ENCODE measurements at places on chromosomes 5 and 9.

DNA sequence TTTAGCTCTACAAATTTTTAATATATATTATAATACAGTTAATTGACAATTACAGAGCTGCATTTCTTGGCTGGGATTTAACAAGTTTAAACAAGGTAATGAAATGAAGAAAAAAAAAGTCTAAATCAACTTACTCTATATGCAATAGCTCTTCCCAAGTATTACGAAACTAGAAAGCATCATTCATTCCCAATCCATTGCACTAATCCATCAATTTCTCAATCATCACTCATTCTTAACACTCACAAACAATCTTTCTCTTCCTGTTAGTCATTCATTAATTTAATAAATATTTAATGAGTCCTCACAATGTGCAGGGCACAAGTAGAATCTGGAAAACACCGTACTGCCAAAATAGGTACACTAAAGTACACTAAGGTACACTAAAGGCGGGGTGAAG lies 42.9 kb upstream of the APBA1 start:
- peaks cover 29% of the 10 kb centered on the region for H3K36me3 ChIP-seq
- H3K4me1 ChIP-seq, result no peaks in the 10 kb centered on the region
- no peak overlapping the region for H3K27ac ChIP-seq
- H3K27me3 ChIP-seq, result no peaks in the 10 kb centered on the region
- no peak for DNase-seq
- H3K4me3 ChIP-seq, result no peak overlapping the region

- no peak for DNase-seq
- no peak overlapping the region for H3K27ac ChIP-seq
- H3K27me3 ChIP-seq, result no peaks in the 10 kb centered on the region
- no peaks in the 10 kb centered on the region for H3K36me3 ChIP-seq
These were observed 198.7 kb upstream of the MPDZ start for GRCh38 chr9:13478160-13478559.

DNA sequence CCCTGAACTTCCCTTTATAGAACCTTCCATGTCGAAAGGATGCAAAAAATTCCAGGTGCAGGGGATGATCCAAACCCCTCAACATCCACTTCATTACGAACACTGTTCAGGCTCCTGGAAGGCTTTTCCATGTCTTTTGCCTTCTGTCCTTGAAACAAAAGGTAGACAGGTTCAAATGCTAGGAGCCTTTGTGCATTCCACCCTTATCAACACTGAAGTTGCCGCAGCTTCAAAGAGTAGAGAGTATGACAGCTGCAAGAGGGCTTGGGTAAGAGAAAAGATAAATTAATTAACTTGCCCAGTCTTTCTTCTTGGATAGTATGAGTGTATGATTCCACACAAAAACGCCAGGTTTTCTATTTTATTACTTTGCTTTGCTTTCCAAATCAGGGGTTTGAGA lies 269.1 kb upstream of the MSX2 start:
- no peak overlapping the region for H3K27ac ChIP-seq
- H3K36me3 ChIP-seq, result no peaks in the 10 kb centered on the region
- no peak overlapping the region for H3K4me3 ChIP-seq

DNA sequence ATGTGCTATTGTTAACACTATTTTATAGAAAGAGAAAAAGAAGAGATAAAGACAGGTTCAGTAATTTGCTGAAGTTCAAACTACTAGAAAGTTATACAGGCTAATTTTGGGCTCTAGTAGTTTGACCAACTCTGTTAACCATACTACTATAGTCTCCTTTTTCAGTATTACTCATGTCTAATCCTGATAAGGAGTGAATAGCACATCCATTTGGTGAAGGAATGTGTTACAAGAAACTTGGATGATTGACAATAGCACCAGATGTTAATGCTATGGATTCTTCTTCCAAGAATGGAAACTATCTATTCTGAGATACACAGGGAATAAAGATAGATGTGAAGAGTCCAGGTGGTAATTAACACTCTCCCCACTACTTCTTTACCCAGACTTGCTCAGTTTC lies 677.3 kb downstream of the PRELID2 start:
- H3K36me3 ChIP-seq, result no peaks in the 10 kb centered on the region
- DNase-seq, result no peak

GRCh38 chr5:88503406-88503805 lies 234.8 kb upstream of the TMEM161B start:
- no peaks in the 10 kb centered on the region for H3K36me3 ChIP-seq
- peaks cover 15% of the 10 kb centered on the region for H3K4me1 ChIP-seq
- H3K4me3 ChIP-seq, result no peak overlapping the region
- H3K27me3 ChIP-seq, result no peaks in the 10 kb centered on the region
- DNase-seq, result no peak

GRCh38 chr5:2442496-2443354 lies 308.8 kb downstream of the IRX2 start:
- no peaks in the 10 kb centered on the region for H3K27me3 ChIP-seq
- H3K27ac ChIP-seq, result no peak overlapping the region
- no peak overlapping the region for H3K4me3 ChIP-seq
- H3K4me1 ChIP-seq, result no peaks in the 10 kb centered on the region

DNA sequence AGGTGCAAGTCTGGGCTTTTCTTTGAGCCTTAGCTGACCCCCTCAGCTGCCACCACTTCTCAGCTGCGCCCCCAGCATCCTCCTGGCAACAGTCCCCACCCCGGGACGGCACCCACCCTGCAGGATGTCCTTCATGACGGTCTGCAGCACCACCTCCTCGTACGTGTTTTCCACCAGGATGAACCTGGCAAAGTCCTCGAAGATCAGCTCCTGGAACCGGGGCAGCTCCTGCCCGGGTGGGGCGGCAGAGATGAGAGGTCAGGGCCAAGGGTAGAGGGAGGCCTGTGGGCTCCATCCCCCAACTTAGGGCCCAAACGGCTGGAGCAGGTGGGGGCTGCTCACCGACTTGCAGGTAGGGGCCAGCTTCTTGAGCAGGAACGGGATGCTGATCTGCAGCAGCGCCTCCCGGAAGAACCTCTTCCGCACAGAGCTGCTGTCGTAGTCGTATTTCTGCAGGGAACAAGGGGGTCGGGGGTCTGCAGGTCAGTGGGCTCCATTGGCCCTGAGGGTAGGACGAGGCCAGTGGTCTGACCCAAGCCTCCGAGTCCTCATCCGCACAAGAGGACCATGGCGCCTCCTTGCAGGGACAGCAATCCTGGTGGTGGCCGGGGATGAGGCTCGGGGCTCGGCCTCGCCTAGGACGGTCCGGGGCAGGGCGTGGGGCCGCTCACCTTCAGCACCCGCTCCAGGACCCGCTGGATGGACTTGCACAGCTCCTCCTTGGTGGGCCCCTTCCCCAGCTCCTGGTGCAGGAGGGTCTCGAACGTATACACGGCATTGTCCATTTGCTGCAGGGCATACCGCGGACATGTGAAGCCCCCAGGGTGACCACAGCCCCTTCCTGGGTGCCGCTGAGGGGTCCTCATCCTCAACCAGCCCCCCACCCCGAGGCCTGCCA lies 56.7 kb downstream of the LRSAM1 start:
- no peak overlapping the region for H3K4me3 ChIP-seq
- H3K4me1 ChIP-seq, result no peaks in the 10 kb centered on the region
- H3K27ac ChIP-seq, result no peak overlapping the region
- H3K36me3 ChIP-seq, result no peaks in the 10 kb centered on the region

- peaks cover 61% of the 10 kb centered on the region for H3K36me3 ChIP-seq
- no peaks in the 10 kb centered on the region for H3K27me3 ChIP-seq
- no peak for DNase-seq
- H3K27ac ChIP-seq, result peak overlapping the region; percentile 65
- H3K4me3 ChIP-seq, result no peak overlapping the region
These were observed 118.5 kb upstream of the CACNA1B start for GRCh38 chr9:137759117-137759516.

DNA sequence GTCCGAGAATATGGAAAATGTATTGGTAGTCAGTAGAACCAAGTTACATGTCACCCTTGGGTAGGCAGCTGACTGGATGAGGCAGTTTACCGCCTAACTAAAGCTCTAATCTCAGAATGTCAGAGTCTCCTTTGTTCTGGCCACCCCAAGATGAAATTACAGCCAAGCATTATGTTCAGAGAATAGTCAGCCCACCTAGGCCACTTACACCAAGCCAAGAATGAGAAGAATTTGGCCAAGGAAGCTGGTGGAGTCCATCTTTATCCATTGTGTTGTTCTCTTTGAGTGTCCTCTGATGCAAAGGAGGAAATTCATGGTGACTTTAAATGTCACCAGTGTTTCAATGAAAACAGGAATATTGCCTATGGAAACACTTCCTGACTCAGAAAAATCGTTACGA lies 275.1 kb upstream of the MAP3K1 start:
- no peaks in the 10 kb centered on the region for H3K27me3 ChIP-seq
- H3K4me3 ChIP-seq, result no peak overlapping the region
- peaks cover 6% of the 10 kb centered on the region for H3K4me1 ChIP-seq
- no peak for DNase-seq

DNA sequence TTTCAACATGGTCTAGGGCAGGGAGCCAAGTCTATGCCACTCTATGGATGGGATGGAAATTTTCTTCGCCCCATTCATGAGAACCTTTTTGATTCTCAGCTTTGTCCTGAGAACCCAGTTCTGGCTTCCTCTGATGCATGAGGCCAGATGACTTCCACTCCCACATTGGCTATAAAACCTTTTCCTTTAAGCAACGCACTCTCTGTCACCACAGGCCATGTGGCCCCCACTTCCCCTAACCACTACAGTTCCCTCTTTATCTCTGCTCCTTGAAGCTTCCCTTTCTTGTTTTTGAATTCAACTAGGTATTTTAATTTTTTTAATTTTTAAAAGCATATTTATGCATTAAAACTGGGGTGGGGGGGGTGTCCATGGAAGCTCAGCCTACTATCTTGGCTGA lies 401.3 kb downstream of the ENC1 start:
- no peaks in the 10 kb centered on the region for H3K36me3 ChIP-seq
- H3K27me3 ChIP-seq, result peaks cover 4% of the 10 kb centered on the region
- DNase-seq, result no peak

GRCh38 chr9:137167277-137167746 lies 2.5 kb downstream of the LRRC26 start:
- H3K36me3 ChIP-seq, result no peaks in the 10 kb centered on the region
- H3K27me3 ChIP-seq, result peaks cover 62% of the 10 kb centered on the region
- H3K4me3 ChIP-seq, result no peak overlapping the region
- H3K4me1 ChIP-seq, result no peaks in the 10 kb centered on the region
- no peak for DNase-seq

GRCh38 chr9:4082948-4083347 lies 216.9 kb downstream of the GLIS3 start:
- no peak for DNase-seq
- H3K36me3 ChIP-seq, result peaks cover 9% of the 10 kb centered on the region
- no peak overlapping the region for H3K27ac ChIP-seq
- no peak overlapping the region for H3K4me3 ChIP-seq
- H3K27me3 ChIP-seq, result peaks cover 7% of the 10 kb centered on the region
- H3K4me1 ChIP-seq, result peaks cover 13% of the 10 kb centered on the region

- DNase-seq, result no peak
- no peak overlapping the region for H3K4me3 ChIP-seq
- no peak overlapping the region for H3K27ac ChIP-seq
- peaks cover 18% of the 10 kb centered on the region for H3K4me1 ChIP-seq
- H3K36me3 ChIP-seq, result no peaks in the 10 kb centered on the region
These were observed 94.2 kb upstream of the MTAP start for GRCh38 chr9:21708260-21708711.

- no peaks in the 10 kb centered on the region for H3K27me3 ChIP-seq
- H3K4me1 ChIP-seq, result no peaks in the 10 kb centered on the region
- DNase-seq, result no peak
- no peak overlapping the region for H3K4me3 ChIP-seq
These were observed 90.0 kb upstream of the PLPPR1 start for GRCh38 chr9:100938507-100938906.

GRCh38 chr5:138844812-138845513 lies 30.2 kb downstream of the LRRTM2 start:
- H3K27ac ChIP-seq, result no peak overlapping the region
- peaks cover 3% of the 10 kb centered on the region for H3K4me1 ChIP-seq
- no peaks in the 10 kb centered on the region for H3K27me3 ChIP-seq
- no peak for DNase-seq

DNA sequence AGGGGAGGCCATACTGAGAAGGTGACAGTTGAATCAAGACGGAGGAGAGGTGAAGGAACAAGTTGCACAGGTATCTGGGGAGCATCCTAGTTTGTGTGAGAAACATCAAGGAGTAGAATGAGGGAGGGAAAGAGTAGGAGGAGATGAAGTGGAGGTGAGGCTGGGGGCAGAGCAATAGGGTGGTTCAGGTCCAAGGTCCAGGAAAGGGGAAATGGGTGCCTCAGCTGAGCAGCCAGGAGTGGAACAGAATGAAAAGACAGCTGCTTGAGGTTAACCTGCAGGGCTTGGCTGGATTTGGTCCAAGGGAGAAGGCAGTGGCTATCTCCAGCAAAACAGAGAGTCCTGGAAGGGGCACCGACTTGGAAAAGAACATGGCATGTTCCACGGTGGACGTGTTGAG lies 5.3 kb downstream of the SLC1A1 start:
- no peak overlapping the region for H3K27ac ChIP-seq
- H3K4me3 ChIP-seq, result no peak overlapping the region
- H3K4me1 ChIP-seq, result peaks cover 9% of the 10 kb centered on the region
- no peak for DNase-seq
- no peaks in the 10 kb centered on the region for H3K36me3 ChIP-seq
- H3K27me3 ChIP-seq, result peaks cover 46% of the 10 kb centered on the region

DNA sequence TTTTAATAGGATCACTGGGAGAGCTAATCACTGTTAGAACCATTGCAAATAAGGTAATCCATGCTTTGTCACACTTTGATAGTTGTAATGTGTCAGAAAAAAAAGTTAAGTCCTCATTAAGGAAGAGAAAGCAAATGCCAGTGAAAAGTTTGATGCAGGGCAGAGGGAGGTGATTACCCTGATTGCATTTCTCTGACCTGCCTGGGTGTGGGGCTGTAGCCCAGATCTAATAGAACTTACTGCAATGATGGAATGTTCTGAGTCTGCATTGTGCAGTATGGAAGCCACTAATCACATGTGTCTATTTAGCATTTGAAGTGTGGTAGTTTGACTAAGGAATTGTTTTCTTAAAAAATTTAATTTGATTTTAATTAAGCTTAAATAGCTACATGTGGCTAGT lies 202.7 kb downstream of the ATP10B start:
- no peaks in the 10 kb centered on the region for H3K27me3 ChIP-seq
- no peak for DNase-seq
- H3K27ac ChIP-seq, result no peak overlapping the region
- H3K36me3 ChIP-seq, result no peaks in the 10 kb centered on the region
- no peak overlapping the region for H3K4me3 ChIP-seq

DNA sequence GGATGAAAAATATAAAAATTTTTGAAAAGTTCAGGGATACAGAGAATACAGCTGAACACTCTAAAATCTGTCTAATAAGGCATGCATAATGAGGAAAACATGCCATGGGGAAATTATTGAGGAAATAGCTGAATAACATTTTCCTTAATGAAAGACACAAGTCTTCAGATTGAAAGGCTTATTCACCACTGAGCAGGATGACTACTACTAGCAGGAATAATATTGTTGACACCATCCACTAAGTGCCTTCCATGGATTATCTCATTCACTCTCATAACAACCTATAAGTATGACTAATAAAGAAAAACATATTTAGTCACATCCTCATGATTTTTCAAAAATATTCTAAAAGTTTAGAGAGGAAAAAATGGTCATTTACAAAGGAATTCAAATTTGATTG lies 96.7 kb upstream of the FER start:
- H3K36me3 ChIP-seq, result peaks cover 4% of the 10 kb centered on the region
- no peak overlapping the region for H3K4me3 ChIP-seq
- no peak overlapping the region for H3K27ac ChIP-seq
- no peak for DNase-seq
- peaks cover 6% of the 10 kb centered on the region for H3K27me3 ChIP-seq

- DNase-seq, result peak; percentile 10
- H3K36me3 ChIP-seq, result no peaks in the 10 kb centered on the region
- peak overlapping the region; percentile 80 for H3K27ac ChIP-seq
- peaks cover 32% of the 10 kb centered on the region for H3K4me1 ChIP-seq
- H3K27me3 ChIP-seq, result no peaks in the 10 kb centered on the region
These were observed 449 bp upstream of the PCSK5 start for GRCh38 chr9:75889977-75890471.

- H3K36me3 ChIP-seq, result no peaks in the 10 kb centered on the region
- H3K4me1 ChIP-seq, result no peaks in the 10 kb centered on the region
- H3K27ac ChIP-seq, result no peak overlapping the region
- no peak for DNase-seq
These were observed 217.5 kb downstream of the DCP2 start for GRCh38 chr5:113194125-113194524.
